ENCODE measurements at places on chromosomes 5 and 9.

DNA sequence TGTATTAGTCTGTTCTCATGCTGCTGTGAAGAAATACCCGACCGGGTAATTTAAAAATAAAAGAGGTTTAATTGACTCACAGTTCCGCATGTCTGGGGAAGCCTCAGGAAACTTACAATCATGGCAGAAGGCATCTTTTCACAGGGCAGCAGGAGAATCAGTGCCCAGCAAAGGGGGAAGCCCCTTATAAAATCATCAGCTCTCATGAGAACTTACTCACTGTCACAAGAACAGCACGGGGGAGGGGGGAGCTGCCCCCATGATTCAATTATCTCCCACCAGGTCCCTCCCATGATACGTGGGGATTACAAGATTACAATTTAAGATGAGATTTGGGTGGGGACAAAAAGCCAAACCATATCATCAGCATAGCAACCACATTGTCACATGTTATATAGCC lies 102.5 kb downstream of the GPBP1 start:
- DNase-seq: no peak

DNA sequence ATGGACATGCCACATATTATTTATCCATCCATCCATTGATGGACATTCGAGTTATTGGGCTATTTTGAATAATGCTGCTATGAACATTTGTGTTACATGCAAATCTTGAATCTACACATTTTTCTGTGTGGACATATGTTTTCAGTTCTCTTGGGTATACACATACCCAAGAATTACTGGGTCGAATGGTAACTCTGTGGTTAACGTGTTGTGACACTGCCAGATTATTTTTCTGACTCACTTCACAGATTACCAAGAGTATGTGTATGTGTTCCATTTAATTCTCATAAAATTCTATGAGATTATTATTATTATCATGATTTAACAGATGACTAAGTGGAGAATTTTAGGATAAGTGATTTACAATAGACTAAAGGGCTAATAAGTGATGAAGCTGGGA lies 26.7 kb downstream of the CYFIP2 start:
- DNase-seq: no peak

DNA sequence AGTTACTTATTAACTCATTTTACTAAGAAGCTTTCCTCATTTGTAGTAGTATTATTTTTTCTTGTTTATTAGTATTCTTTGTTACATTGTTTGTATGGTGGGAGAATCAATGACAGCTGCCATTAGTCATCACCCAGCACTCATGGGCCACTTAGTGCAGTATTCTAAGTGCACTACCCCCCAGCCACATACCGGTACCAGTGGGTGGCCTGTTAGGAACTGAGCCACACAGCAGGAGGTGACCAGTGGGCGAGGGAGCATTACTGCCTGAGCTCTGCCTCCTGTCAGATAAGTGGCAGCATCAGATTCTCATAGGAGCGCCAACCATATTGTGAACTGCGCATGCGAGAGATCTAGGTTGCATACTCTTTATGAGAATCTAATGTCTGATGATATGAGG lies 24.2 kb upstream of the CAMLG start:
- DNase-seq: no peak

- DNase-seq: no peak
Observed at GRCh38 chr9:8208465-8208864, 408.9 kb upstream of the DMAC1 start.

DNA sequence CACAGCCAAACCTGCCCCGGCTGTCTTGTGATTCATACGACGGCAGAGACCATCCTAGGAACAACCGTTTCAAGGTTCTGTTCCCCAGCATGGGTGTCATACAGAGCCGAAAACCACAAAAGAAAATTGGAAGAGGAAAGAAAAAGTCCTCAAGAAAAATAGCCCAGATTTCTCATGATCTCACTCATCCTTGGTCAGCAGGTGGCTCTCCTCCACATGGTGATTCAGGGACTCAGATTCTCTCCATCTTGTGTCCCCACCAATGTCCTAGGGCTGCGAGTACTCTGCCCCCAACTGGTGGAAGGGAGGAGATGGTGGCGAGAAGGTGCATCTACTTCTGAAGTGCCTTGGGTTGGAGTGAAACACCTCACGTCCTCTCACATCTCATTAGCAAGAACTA lies 25.6 kb downstream of the PDZD2 start:
- DNase-seq: no peak

DNA sequence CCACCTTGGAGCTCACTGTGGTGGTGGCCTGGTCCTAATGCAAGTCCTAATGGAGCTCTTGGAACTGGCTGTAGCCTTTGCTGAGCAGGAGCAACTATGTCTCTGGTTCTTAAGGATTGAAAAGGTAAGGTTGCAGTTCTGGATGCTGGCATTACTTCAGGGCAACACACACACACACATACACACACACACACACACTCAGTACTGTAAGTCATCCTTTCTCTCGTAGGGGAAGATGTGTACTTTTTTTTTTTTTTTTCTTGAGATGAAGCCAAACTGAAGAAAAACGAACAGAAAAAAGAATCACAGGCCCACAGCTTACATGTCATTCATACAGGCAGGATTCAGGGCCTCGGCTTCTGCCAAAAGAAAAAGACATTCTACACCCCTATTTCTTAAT lies 81.1 kb upstream of the RPS23 start:
- no peak for DNase-seq

DNA sequence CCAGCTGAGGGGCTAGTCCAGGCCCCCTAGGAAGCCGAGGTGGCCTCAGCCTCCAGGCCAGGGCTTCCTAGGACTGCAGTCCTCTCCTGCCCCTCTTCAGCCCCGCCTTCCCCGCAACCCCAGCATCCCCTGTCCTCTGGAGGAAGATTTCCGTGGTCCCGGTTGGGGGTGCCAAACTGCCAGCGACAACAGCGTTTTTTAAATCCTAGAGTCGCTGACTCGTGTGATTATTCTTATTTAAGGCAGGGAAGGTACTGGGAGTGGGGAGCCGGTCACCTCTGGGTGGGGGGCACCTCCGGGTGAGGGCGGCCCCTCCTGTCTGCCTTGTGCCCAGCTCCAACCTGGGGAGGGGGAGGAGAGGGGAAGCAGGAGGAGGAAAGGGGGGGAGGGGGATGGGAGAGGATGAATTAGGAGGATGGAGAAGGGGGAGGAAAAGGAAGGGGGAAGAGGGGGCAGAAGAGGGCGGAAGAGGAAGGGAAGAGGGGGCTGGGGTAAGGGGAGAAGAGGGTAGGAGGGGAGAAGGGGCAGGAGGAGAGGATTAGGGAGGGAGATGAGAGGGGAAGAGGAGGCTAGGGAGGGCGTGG lies 173.1 kb upstream of the IER5L start:
- DNase-seq: no peak

GRCh38 chr9:111020594-111020993 lies 17.7 kb downstream of the LPAR1 start:
- DNase-seq: no peak

DNA sequence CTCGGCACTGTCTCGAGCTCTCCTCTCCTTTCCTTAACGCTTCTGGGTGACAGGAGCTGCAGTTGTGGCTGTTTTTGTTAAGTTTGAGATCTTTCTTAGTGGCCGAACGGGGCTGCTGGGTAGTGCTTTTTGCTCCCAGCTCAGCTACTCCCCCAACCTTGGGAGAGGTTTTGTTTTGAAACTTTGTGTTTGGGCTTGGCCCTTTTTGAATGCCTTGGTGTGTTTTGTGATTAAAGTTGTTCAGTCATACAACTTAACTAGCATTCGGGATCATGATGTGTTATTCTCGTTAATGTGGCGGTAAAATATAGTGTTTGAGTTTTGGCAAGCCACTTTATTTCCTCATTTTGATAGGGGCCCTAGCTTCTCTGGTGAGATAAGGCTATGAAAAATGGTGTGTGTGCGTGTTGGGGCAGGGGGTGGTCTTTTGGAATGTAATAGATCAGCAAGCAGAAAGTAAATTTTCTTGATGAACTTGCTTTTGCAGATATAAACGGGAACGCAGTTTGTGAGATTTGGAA lies 1.1 kb downstream of the KDM3B start:
- no peak for DNase-seq

GRCh38 chr5:116675626-116675910 lies 100.9 kb upstream of the SEMA6A start:
- no peak for DNase-seq

DNA sequence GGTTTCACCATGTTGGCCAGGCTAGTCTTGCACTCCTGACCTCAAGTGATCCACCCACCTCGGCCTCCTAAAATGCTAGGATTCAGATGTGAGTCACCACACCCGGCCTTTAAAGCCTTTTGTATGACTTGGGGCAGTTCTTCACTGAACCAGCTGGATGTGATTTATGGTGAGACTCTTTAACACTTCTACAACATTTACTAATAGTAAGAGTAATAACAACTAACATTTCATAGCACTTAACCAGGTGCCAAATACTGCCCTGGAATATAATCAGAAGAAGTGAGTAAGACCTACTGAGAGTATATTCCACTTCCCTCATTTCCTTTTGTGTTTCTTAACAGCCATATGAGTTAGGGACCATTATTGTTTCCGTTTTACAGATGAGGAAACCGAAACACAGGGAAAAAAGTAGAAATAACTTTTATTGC lies 10.0 kb downstream of the ZSWIM6 start:
- peak; percentile 53 for DNase-seq

GRCh38 chr5:150297236-150297890 lies 5.3 kb downstream of the ARSI start:
- DNase-seq: no peak

- DNase-seq: no peak
Observed at GRCh38 chr5:94159144-94159543, 417.7 kb upstream of the POU5F2 start.

- no peak for DNase-seq
Observed at GRCh38 chr5:160303690-160304089, 8.7 kb downstream of the CCNJL start.

GRCh38 chr5:137442660-137443059 lies 56.5 kb downstream of the SPOCK1 start:
- no peak for DNase-seq

GRCh38 chr9:133161547-133161950 lies 2.2 kb downstream of the GBGT1 start:
- DNase-seq: no peak

GRCh38 chr9:131671133-131671520 lies 68.7 kb downstream of the RAPGEF1 start:
- DNase-seq: no peak

GRCh38 chr9:27940535-27940934 lies 367.3 kb upstream of the C9orf72 start:
- no peak for DNase-seq

GRCh38 chr9:105282870-105283621 lies 38.6 kb downstream of the SLC44A1 start:
- no peak for DNase-seq

- DNase-seq: peak; percentile 2
Observed at GRCh38 chr5:168528521-168529373, at the start of gene FBLL1. FBLL1 (plus strand) TSS chr5:168529305; CDS start chr5:168529505, 200 bp downstream.

DNA sequence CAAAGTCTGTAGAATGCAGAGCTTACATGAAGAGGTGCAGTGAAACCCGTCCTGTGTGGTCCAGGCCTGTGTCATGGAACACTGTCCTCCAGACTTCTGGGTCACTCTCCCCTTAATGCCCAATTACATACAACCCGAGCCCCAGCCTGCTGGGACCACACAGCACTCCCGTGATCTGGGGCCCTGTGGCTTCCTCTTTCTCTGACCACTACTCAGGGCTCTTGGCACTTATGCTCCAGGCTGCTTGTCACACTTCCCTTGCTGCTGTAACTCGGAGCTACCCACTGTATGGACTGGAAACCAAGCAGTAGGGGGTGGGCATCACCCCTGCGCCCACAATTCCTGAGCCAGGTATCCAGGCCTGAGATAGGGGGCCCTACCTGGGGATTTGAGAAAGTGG lies 10.3 kb upstream of the IL3 start:
- no peak for DNase-seq

- no peak for DNase-seq
Observed at GRCh38 chr9:4850603-4851310, 58.0 kb downstream of the RCL1 start.

Measured in GM04504 (cell line).